Cortex of kidney (tissue), 1 donor: ENCODE measurements at places on chromosomes 7 and 10.

DNA sequence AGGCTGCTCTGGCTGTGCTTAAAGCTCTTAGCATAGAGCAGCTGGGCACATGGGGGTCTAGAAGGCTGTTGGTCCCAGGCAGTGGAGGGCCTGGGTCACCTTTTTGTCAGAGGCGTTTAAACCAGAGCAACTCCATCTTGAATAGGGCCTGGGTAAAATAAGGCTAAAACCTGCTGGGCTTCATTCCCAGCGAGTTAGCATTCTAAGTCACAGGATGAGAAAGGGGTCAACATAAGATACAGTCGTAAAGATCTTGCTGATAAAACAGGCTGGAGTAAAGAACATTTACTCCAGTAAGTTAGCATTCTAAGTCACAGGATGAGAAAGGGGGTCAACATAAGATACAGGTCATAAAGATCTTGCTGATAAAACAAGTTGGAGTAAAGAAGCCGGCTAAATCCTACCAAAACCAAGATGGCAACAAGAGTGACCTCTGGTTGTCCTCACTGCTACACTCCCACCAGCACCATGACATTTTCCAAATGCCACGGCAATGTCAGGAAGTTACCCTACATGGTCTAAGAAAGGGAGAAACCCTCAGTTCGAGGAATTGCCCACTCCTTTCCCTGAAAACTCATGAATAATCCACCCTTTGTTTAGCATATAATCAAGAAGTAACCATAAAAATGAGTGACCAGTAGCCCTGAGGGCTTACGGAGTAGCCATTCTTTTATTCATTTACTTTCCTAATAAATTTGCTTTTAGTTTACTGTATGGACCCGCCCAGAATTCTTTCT lies 96.8 kb upstream of the PCBD1 start:
- no peak for DNase-seq

- DNase-seq = no peak
These were observed 101.1 kb upstream of the ABCB5 start for GRCh38 chr7:20514364-20514763.

GRCh38 chr7:82506702-82507101 lies 63.1 kb upstream of the CACNA2D1 start:
- no peak for DNase-seq

DNA sequence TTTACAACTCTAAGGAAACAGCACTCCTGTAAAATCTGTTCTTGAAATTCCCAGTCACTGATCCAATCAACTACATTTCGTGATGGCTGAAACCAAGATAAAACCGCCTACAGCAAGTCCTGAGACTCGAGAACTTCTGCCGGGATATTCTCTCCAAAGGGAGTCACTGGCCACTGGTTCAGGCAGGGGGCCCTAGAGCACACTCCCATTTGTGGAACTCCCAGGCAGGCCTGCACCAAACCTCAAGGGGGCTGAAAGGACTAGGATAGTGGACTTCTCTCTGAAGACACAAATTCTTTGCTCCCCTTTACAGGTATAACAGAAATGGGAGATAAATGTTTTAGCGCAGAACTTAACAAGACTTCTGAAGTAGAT lies 16.3 kb downstream of the CYTH3 start:
- DNase-seq = no peak

GRCh38 chr7:100435401-100436304 lies 644 bp downstream of the PPP1R35 start:
- DNase-seq = no peak

- no peak for DNase-seq
These were observed 27.0 kb downstream of the SND1 start for GRCh38 chr7:127678947-127679346.

DNA sequence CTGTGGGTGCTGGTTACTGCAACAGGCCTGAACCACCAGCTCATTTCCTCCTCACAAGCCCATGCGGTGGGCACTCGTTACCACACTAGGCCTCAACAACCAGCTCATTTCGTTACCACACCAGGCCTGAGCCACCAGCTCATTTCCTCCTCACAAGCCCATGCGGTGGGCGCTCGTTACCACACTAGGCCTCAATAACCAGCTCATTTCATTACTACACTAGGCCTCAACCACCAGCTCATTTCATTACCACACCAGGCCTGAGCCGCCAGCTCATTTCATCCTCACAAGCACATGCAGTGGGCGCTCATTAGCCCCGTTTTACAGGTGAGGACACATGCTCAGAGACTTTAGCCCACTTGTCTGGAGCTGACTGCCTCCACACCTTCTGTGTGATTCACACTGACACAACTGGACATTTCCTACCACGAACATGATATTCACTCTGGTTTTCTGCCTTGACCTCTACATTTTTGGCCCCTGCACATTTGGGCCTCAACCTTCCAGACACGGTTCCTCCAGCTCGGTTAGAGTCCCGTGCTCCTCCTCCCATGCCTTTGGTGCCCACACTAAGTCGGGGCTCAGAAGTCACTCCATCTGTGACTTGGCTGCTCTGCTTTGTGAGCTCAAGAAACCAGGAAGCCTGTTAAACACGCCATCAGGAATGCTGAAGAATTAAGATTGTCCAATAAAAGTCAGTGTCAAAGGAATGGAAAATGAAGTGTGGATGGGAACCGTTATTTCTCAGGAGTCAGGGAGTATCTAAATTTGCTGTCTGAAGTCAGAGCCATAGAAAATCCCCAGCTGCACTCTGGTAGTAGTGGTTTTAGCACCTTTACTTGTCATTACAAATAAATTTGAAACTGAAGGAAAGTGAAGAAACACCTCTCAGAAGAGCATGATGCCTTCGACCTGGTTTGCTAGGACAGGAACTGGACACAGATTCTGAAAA lies 55.8 kb upstream of the LANCL2 start:
- no peak for DNase-seq

GRCh38 chr7:122311734-122312450 lies 7.3 kb upstream of the FEZF1 start:
- no peak for DNase-seq

GRCh38 chr7:110531186-110531585 lies 559.7 kb upstream of the LRRN3 start:
- no peak for DNase-seq

DNA sequence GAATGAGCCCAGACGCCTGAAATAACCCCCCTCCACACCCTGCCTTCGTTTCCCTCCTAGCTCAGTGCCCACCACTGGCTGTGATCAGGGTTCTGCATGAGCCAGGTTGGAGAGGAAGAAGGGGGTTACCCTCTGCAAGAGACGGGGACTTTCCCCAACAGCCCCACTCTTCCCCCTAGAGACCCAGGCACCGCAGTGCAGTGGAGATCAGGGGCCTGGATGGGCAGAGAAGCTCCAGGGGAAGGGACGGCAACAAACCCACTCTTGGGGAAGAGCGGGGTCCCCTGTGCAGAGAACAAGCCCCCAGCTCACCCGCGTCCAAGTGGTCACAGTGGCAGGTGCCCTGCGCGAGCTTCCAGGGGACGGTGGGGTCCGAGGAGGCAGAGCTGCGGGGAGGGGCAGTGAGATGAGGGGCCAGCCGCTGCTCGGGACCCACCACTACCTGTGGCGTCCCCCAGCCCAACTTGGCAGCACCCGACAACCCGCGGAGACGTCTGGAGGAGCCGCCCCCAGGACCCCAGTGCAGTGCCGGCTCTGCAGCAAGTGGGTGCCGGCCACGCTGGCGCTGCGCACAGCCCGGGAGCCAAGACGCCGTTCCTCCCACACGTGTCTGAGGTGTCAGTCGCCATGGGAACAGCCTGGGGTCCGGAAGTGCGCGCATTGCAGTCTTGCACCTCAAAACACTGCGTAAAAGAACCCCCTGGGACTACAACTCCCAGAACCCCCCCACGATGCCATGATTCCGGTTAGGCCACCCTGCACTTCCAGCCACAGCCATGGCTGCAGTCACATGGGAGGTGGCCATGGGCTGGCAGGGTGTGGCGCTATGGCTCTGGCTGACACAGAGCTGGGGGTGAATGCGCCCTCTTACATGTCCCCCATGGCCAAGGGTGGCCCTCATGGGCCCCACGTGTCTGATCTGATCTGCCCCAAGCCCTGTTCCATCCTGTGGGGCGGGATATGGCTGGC lies 45.8 kb upstream of the WIPI2 start:
- DNase-seq = no peak

- no peak for DNase-seq
These were observed 975 bp downstream of the GLCCI1 start for GRCh38 chr7:7969306-7970236.

GRCh38 chr10:120503689-120504088 lies 46.7 kb downstream of the PLPP4 start:
- DNase-seq = no peak

DNA sequence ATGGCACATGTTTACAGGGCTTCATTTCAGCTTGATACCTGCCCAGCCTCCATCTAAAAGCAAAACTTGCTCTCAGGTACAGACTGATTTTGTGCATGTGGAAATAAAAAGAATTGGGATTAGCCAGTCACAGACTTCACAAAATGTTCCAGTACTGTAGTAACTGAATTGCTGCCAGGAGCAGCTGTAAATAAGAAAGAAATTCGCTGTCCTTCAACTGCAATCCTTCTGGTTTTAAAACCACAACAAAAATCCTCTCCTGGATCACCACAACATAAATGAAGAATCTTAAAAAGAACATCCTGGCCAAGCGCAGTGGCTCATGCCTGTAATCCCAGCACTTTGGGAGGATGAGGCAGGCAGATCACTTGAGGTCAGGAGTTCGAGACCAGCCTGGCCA lies 3.9 kb upstream of the MIOS start:
- DNase-seq = no peak

DNA sequence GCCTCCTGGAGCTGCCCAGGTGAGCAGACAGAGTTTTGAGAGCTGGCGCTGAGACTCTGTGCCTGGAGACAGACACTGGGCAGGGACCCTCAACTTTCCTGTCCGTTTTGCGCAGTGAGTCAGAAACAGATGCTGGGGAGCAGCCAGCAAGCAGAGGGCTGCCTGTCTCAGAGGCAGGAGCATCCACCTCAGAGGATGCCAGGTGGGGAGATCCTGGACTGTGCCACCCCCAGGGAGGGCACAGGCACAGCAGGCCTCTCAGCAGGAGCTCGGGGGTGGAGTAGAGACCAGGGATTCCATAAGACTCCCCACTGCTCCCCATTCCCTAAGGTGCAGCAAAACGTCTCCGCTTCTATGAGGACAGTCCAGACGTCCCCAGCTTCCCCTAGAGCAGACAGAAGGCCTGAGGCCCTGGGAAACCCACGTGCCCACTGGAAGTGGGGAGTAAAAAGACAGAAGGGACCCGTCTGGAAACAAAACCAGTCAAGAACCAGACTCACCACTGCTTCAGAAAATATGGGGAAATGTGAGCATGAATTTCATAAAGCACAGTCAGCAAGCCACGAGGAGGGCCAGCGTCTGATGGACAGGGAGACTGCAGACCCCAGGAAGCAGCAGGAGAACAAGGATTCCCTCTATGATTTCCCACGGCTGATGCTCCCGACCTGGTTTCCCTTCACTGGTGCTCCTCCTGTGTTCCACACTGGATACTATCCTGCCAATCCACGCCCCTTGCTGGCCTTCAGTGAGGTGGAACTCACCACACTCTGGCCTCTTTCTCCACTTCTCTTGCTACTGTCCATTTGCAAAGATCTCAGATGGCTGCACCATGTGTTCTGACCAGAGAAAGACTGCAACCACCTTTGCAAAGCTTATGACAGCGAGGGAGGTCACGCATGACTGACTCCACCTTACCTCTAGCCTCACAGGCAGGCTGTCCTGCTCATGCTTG lies 151.3 kb upstream of the FAM20C start:
- DNase-seq = no peak

DNA sequence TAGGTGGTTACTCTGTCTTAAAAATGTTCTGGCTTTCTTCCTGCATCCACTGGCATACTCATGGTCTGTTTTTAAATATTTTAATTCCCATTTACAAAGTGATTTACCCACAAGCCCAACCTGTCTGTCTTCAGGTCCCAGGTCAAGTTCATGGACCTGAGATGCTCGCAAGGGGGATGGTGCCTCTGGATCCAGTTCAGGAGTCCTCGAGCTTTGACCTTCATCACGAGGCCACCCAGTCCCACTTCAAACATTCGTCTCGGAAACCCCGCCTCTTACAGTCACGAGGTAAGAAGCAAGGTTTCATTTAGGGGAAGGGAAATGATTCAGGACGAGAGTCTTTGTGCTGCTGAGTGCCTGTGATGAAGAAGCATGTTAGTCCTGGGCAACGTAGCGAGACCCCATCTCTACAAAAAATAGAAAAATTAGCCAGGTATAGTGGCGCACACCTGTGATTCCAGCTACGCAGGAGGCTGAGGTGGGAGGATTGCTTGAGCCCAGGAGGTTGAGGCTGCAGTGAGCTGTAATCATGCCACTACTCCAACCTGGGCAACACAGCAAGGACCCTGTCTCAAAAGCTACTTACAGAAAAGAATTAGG lies 8.7 kb downstream of the ZKSCAN1 start:
- no peak for DNase-seq

GRCh38 chr10:34097682-34098081 lies 717.4 kb downstream of the PARD3 start:
- no peak for DNase-seq

- no peak for DNase-seq
These were observed 21.5 kb upstream of the EPHB6 start for GRCh38 chr7:142833174-142834048.

- DNase-seq = no peak
These were observed 552.4 kb downstream of the PHTF2 start for GRCh38 chr7:78350926-78351325.

- DNase-seq = no peak
These were observed 36.3 kb upstream of the CDK6 start for GRCh38 chr7:92872701-92873100.

DNA sequence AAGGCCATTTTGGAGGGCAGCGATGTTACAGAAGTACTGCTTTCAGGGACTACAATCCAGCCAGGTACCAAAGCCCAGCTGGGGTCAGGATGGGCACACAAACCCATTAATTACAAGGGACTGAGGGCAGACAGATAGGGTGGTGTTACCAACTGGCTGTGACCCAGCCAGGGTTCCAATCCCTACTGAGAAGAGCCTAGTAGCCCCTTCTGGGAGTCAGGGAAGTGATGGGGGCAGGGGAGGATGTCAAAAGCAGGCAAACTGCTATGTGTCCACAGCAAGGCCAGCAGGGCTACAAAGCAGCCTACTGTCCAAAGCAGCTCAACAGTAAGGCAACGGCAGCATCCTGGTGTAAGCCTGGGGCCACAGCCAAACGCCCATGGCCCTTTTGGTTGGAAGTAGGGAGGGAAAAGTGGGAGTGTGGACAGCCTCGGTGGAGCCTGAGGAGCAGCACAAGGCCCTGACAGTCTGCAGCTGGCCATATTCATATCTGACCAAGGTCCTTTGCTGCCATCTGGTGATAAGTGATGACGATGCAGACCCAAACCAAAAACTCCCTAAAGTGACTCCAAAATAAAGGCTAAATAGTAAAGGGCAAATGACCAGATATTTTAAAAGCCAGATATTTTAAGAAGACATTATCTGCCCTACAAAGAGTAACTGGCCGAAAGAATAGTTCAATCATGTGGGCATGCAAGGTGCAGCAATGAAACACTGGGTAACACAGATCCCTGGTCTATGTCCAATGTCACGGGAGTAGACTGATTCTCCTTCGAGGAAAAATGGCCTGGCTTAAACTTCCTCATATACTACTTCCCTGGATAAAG lies 56.9 kb downstream of the XPNPEP1 start:
- DNase-seq = no peak
